GF-D8 (cell line): ENCODE measurements at places on chromosomes 2 and 18.

DNA sequence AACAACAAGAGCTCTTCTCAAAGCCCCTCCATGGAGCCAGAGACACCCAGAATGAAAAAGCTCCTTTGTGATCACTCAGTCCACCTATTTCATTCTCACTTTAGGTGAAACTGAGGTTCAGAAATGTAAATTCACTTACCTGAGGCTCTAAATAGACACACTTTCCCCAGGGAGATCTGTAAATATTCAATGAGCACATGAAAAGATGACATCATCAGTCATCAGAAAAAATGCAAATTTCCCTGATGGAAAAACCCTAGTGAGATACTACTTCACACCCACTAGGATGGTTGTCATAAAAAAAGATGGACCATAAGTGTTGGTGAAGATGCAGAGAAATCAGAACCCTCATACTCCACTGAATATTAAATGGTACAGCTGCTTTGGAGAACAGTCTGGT, 339.2 kb downstream of the EN1 start:
- DNase-seq = no peak

GRCh38 chr18:74316257-74317170, 875 bp downstream of the C18orf63 start:
- DNase-seq = no peak

DNA sequence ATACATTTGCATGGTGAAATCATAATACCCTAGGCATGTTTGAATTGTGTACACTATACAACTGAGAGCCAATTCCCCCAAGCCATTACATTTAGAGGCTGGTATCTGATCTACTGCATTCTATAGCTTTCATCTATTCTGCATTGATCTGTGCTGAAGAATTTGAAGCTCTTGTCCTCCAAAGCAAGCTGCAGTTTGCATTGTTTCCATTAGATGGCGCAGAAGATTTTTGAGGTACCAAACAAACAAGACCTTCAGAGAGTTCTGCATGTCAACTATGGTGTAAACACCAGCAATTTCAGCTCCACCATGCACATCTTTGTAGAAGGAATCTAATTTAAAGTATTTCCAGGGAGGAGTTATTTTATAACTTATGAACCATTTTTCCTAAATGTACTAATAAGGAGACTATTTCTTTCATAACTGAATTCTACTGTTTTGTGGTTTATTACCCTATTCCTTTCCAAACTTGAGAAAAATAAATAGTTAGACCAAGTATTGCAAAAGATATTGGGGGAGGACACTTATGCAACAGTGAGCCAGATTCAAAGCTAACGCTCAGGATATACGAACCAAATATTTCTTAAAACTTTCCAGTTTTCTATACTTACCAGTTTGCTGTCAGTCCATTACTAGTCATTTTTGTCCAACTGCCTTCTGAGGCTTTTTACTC, 761.8 kb upstream of the ACVR2A start:
- DNase-seq = no peak

DNA sequence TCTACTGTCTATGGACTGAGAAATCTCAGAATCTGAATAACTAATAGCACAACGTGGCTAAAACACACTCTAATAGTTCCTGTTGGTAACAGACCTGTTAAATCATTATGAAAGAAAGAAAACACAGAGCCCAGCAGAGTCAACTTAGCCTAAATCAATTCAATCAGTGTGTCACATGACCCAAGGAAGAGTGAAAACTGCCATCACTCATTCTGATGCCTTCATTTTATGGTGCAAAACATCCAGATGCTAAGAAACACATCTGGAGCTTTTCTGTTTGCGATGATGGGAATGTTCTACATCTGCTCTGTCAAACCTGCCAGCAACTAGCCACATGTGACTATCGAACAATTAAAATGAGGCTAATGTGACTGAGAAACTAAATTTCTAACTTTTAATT, 295.7 kb upstream of the TRIB2 start:
- no peak for DNase-seq

DNA sequence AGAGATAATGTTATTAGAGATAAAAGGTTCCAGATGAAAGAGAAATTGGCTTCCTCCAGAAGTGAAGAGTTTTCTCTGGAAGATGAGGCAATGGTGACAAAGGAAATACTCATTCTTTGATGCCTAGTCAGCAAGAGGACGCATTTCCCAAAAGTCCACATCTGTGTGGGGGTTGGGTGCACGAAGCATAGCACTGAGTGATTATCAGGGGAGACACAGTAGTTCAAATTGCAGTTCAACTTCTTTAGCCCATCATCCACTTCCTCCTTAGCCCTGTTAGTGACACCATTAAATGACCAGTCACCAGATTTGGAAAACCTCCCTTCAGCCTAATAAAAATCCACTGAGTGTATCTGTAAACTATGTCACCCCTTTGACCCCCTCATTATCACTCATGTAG, 80.9 kb upstream of the PHLPP1 start:
- DNase-seq = no peak

DNA sequence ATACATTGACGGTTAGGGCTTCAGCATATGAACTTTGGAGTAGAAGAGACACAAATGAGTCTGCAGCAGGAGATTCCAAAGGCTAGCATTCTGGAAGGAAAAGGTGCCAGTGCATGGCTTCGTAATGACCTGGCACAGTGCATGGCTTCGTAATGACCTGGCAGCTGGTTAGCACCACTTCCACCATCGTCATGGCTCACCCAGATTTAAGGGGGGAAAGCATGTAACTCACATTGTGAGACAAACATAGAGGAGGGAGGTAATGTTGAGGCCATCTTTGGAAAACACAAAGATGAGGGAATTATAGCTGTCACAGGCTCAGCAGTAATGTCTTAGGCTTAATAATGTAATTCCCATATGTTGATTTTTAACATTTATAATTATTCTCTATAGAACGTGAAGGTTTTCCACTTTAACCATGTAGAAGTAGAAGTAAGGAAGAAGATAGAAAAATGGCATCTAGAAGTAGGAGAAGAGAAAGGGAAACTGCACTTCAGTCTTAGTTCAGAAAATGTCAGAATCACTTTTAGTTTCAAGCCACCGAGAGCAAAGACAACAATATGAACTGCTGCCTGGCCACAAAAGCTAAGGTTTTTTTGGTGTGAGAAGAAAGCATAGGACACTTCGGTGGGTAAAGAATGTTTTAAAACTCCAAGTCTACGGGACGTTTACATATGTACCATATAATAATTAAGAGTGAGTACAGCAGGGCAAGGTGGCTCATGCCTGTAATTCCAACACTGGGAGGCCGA, 6.8 kb upstream of the STK25 start:
- no peak for DNase-seq

- no peak for DNase-seq
Measured at GRCh38 chr2:141692829-141693228, 438.0 kb downstream of the LRP1B start.

DNA sequence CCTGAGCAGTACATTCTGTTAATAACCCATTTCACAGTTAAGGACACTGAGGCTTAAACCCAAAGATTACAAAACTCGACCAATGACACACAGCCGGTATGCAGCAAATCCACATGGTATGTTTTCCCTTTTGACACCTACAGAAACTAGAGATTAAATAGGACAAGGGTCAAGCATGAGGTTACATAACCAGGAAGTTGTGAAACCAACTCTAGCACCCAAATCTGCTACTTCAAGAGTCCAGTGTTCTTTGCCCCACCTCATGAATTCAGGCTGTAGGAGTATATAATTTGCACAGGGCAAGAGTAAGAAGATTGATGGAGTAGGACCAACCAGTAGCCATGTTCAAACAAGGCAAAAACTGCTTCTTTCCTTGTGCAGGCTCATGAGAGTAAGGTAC, 249.8 kb downstream of the BCL11A start:
- no peak for DNase-seq

DNA sequence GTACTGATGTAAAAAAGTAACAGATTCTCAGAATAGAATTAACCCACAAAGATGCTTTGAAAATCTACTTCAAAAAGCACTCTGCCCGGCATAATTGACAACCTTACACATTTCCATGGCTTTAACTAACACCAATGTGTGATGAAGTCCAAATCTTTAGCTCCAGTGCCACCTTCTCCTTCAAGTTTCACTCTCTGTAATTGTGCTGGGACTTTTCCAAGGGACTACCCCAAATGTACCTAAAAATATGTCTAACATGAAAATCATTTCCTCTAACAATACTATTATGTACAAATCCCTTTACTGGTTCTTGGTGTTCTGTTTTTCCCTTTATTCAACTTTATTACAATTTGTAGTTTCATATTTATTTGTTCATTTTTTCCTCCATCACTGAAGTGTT, 20.6 kb upstream of the UBE2E3 start:
- no peak for DNase-seq

DNA sequence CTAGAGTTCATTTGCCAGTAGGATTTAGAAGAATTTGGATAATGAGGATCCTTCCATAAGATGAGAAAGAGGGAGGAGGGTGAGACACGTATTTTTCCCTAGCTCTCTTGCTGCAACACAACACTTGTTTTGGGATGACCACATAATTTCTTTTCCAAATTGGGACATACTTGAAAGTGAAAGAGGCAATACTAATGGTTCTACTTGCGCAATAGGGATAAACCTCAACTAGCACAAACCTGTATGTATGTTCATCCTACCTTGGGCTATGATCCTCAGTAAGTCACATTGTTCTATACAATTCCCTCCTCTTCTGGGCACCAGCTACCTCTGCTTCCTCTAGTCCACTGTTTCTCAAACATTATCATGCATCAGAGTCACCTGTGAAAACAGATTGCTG, 1208.8 kb upstream of the LRRTM1 start:
- no peak for DNase-seq

DNA sequence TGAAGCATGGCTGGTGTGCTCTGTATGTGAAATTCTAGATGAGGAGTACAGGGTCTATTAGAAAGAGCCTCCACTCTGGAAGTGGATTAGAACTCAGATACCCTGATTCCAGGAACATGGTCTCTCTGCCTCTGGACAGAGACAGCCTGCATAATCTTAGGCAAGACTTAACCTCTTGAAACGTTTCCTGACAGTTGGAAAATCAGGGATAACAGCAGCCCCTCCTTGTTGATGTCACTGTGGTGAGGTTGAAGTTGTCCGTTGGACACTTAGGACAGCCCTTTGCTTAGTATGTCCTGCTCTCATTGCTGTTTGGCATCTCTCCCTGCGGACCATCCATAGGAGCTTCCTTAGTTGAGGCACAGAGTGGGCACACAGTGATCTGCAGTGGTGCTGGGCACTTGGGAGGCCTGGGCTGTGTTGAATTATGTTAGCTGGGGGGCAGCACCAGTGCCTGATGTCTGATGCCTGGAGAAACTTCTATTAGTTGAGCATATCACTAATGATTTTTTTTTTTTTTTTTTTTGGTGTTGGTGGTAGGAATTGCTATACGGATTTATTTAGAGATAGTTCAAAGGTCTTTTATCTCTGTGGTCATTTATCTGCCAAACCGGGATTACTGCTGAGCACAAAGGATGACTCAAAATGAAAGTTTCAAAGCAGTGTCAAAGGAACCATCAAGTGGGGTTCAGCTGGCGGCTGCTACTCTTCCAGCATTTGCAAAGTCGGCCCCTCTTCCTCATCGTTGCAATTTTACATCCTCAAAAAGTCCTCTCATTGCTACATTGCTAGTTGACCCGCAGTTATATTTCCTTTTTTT, 28.8 kb downstream of the SETBP1 start:
- DNase-seq = no peak

DNA sequence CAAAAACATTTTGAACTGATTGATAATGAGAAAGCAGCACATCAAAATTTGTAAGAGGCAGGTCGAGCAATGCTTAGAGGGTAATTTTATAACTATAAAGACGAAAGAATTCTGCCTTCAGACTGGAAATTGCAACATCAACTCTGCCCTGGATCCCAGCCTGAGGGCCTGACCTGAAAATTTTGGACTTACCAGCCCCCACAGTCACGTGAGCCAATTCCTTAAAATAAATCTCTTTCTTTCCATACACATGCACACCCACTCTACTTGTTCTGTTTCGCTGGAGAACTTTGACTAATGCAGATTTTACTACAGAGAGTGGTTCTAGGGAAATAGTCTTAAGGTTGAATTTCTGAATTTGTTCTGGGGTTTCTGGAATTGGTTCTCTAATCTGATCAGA, 14.6 kb upstream of the ACOXL start:
- DNase-seq = no peak

GRCh38 chr2:67524213-67524612, 127.1 kb downstream of the ETAA1 start:
- no peak for DNase-seq

DNA sequence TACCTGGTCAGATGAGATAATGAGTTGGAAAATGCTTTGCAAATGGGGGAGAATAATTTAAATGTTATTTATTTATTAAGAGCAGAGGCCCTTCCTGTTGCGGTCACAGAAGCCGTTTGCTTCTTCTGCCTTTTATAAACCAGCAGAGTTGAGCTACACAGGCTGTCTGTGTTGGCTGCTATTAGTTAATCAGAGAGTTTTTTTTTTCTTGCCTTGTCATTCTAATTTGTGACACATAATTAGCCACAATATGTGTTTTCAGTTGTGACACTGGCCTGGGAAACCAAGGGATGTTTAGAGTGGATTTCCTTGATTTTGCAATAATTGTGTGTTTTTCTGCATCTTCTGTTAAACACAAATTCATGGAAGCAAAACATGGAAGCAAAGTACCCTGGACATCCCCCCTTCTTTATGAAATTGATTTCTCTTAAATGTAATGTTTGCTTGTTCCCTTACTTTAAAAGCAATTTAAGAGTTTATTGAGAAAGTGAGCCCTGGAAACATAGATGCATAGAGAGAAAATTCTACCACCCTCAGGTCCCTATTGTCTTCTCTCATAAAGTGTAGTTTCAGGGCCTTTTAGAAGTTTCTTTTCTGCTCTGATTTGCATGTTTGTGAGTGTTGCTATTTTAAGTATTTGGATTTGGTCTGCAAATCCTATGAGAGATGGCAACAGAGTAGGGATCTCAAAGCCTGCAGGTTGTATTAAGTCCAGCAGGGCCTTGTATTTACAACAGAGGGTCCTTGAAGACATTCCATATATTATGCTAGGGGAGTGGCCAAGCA, 22.8 kb upstream of the IL37 start:
- DNase-seq = no peak

GRCh38 chr2:182694189-182694588, 21.9 kb upstream of the DNAJC10 start:
- no peak for DNase-seq

DNA sequence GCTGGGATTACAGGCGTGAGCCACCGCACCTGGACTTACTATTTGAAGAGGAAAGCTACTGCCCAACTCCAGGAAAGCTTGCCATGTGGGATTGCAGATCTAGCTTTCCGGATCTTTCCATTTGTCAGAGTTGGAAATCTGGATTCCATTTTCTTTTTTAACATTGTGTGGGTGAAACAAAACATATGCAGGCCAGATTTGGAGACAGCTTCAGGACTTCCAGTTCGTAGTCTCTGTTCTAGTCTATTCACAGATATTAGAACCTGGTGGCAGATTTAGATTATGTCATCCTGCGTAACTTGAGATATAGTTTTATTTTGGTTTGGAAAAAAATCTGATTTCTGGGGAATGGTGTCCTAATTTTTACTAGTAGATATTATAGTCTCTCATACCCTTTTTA, 70.5 kb downstream of the ZNF236 start:
- no peak for DNase-seq

- DNase-seq = no peak
Measured at GRCh38 chr2:205769879-205770278, 87.6 kb downstream of the NRP2 start.
